ENCODE measurements at places on chromosomes 11 and 22. TPM values are rescaled to one million over a fixed set of nuclear protein-coding genes. Genes with fewer than 3 reads are reported as not detected.

ADAMTS15 gene
- total RNA-seq = 12.0 TPM

OR4D5 gene
- not detected for total RNA-seq

CEND1 gene
- total RNA-seq = 1.7 TPM

MS4A7 gene
- total RNA-seq = 23.3 TPM

C22orf15 gene
- total RNA-seq = not detected

MFRP gene
- total RNA-seq = not detected

SLC35F2 gene
- total RNA-seq = 13.3 TPM

APLNR gene
- 2.9 TPM for total RNA-seq

RIMBP3B gene
- total RNA-seq = not detected

SLC22A6 gene
- not detected for total RNA-seq

DDTL gene
- not detected for total RNA-seq

CDC45 gene
- total RNA-seq = 0.74 TPM

KDELR3 gene
- 3.9 TPM for total RNA-seq

PANX3 gene
- total RNA-seq = not detected

BSCL2 gene
- total RNA-seq = 74.9 TPM

HEPHL1 gene
- 1.7 TPM for total RNA-seq

DTX4 gene
- total RNA-seq = 8.1 TPM

TMEM132A gene
- 6.1 TPM for total RNA-seq

DBX1 gene
- not detected for total RNA-seq

APOA4 gene
- not detected for total RNA-seq

PACSIN2 gene
- total RNA-seq = 46.2 TPM

CHRDL2 gene
- 3.7 TPM for total RNA-seq

APOL4 gene
- total RNA-seq = 4.2 TPM

ACR gene
- total RNA-seq = not detected

UBQLNL gene
- total RNA-seq = 0.98 TPM

NRXN2 gene
- 16.9 TPM for total RNA-seq

UCP2 gene
- 51.3 TPM for total RNA-seq

OR2AT4 gene
- not detected for total RNA-seq

TSPAN32 gene
- 3.7 TPM for total RNA-seq

CD3D gene
- 13.8 TPM for total RNA-seq

OR8D4 gene
- not detected for total RNA-seq

TBX10 gene
- total RNA-seq = not detected

TPH1 gene
- total RNA-seq = 0.49 TPM

LINC01488 gene
- not detected for total RNA-seq

CRYBB2 gene
- not detected for total RNA-seq

ARHGAP20 gene
- 3.4 TPM for total RNA-seq

NFRKB gene
- total RNA-seq = 66.3 TPM

RBX1 gene
- 54.8 TPM for total RNA-seq

OR10A2 gene
- not detected for total RNA-seq

KCNE3 gene
- total RNA-seq = 5.2 TPM

KDM4D gene
- 0.25 TPM for total RNA-seq

CASP4 gene
- 70.2 TPM for total RNA-seq

ABCG4 gene
- 3.2 TPM for total RNA-seq

ST3GAL4 gene
- total RNA-seq = 41.5 TPM

SOX6 gene
- total RNA-seq = 4.9 TPM

CASP5 gene
- not detected for total RNA-seq

APOBEC3B gene
- not detected for total RNA-seq

ANKK1 gene
- 1.5 TPM for total RNA-seq

CENPM gene
- total RNA-seq = not detected

SNX32 gene
- 1.5 TPM for total RNA-seq

KCTD14 gene
- total RNA-seq = 2.9 TPM

PRMT3 gene
- total RNA-seq = 17.7 TPM
